ENCODE measurements at places on chromosomes 6 and 20.
A peak's percentile ranks its signal among the peaks of the same experiment; 100 is the strongest.

- no peak for DNase-seq
These were observed 9.7 kb downstream of the NOTCH4 start for GRCh38 chr6:32214126-32214525.

DNA sequence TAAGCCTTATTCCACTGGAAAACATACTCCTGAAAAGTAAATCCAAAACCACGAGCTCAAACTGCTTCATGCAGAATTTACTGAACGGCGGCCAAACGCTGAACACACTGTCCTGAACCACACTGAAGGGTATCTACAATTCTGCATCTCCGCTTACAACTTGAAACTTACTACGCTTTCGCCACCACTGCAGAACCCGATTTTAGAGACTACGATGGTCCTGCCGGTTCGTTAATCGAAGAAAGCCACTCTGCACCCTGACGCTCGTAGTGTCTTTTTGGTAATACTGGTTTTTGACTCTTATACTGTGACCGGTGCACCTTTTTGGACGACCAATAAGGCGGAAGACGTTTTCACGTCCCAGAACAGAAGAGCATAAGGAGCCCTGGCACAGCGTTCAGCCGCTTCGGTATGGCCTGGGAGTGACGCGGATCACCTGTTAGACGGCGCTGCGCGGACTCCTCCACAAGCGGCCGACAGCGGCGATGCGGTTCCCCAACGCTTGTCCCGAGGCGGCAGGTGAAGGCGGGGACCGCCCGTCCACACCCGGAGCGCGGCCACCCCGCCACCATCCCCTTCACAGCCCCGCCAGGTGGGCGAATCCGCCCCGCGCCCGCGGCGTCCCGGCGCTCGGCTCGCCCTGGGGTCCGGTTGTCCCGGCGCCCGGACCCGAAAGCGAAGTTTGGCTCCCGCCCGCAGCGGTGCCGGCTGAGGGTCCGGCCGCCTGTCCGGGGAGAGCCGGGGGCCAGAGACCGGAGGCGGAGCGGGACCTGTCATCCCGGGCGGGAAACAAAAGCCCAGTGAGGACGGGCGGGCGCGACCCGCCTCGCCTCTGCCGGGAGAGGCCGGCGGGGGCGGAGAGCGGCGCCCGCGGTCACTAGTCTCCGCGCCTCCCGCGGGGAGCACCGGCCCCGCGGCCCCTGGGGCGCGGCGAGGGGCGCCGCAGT lies 784 bp downstream of the FKBP5 start:
- peak; percentile 60 for DNase-seq

GRCh38 chr6:144285548-144285797 lies 338 bp downstream of the UTRN start:
- DNase-seq, result no peak

- no peak for DNase-seq
These were observed 96.4 kb downstream of the CFAP61 start for GRCh38 chr20:20148779-20149178.

- no peak for DNase-seq
These were observed 5.6 kb upstream of the CCDC170 start for GRCh38 chr6:151488226-151488625.

DNA sequence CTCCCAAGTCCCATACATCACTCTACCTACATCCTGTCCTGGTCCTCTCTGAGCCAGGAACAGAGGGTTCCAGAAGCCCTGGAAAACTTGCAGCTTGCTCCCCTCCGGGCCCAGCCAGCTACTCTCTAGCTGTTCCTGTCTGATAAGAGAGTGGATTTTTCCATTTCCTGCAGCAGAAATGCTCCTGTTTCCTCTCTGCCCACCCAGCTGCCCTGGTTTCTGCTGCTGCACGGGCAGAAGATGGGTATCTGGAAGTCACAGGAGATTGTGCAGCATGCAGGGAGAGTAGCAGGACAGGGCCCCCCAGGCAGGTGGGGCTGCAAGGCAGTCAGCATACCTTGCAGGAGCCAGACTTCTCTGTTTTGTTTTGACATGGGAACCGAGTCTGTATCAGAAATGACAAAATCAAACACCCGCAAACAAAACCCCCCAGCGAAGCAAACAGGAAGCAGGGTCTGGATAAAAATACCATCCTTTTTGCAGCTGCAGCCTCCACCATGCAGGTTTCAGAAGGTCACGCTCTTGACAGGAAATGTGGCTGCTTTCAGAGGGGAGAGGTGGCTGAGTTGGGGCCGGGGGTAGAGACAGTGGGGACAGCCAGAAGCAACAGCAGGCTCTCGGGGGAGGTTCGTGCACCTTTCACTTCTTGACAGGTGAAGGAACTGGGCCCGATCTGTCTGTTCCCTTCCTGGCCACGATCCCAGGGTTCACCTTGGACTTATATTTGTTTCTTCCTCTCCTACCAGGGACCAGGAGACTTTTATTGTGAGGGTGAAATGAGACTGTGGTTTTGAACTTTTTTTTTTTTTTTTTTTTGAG lies 50.8 kb upstream of the FAM83D start:
- no peak for DNase-seq

- no peak for DNase-seq
These were observed 55.6 kb downstream of the SENP6 start for GRCh38 chr6:75657327-75657726.

DNA sequence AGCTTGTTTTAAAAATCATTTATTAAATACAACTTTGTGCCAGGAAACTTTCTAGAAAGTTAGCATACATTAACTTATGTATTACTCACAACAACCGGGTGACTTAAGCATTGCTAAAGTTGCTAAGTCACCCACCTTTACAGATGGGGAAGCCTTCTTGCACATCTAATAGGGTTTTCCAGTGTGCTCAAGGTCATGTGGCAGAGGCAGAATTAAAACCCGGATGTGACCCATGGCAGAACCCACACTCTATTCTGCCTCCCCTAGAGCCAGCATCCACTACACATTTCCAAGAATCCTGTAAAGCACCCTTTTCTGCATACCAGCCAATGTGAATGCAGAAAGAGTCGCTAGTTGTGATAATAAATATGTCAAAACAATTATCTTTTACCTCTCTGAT lies 13.4 kb downstream of the LINC00237 start:
- DNase-seq, result no peak

GRCh38 chr20:51584116-51584515 lies 41.6 kb upstream of the NFATC2 start:
- no peak for DNase-seq

DNA sequence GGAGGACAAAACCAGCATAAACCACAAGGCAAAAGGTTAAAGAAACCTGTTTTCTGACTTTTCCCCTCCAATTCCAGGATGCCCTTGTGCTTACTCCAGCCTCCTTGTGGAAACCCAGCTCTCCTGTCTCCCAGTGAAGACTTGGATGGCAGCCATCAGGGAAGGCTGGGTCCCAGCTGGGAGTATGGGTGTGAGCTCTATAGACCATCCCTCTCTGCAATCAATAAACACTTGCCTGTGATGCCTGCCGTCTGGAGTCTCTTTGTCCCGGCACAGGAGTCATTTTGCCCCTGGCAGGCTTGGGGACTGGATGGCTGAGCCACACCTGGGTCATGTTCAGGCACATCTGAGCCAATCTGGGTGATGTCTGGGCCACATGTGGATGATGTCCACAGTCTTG lies 26.6 kb downstream of the BPIFB1 start:
- DNase-seq, result no peak

GRCh38 chr20:10683537-10683936 lies 9.7 kb upstream of the JAG1 start:
- no peak for DNase-seq

DNA sequence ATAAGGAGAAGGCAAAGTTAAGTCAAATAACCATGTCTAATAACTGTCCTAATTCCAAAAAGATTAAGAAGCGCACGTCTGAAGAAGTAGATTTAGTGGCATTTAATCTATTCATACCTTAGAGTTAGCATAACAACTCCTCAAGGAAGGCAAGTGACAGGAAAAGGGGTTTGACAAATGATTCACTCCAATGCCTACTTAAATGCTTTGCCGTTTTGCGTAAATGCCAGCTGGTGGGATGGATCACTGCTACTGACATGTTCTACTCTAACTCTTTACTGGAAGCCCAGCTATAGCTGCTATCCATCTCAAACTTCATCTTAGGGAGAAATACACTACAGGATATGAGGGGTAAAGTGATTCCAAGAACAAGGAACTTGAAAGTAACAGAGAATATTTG lies 347.3 kb upstream of the RUNX2 start:
- DNase-seq, result no peak

GRCh38 chr6:161138543-161139303 lies 135.1 kb downstream of the AGPAT4 start:
- no peak for DNase-seq

GRCh38 chr20:7195704-7196103 lies 428.2 kb downstream of the BMP2 start:
- peak; percentile 99 for DNase-seq

DNA sequence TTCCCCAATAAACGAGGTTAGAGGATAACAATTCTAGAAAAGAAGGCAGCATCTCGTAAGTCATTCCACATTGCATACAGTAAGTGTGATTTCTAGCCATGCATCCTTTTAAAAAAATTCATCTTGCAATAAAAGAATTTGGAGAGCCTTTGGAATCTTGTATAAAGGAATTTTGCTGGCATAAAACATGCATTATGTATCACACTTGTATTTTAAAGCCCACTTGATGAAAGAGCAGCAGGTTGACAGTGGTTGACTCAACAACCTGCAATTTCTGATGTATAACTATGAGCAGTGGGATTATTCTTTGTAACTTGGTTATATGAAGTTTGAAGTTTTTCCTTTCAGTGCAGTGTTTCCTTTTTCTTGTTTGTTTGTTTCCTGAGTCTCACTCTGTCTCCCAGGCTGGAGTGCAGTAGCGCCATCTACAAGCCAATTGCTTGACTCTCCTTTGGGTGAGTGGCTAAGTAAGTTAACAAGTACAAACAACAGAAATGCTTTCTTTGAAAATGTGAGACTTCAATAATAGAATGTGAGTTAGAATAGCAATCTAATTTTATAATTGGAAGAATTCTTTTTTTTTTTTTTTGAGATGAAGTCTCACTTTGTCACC lies 39.9 kb downstream of the JARID2 start:
- no peak for DNase-seq

DNA sequence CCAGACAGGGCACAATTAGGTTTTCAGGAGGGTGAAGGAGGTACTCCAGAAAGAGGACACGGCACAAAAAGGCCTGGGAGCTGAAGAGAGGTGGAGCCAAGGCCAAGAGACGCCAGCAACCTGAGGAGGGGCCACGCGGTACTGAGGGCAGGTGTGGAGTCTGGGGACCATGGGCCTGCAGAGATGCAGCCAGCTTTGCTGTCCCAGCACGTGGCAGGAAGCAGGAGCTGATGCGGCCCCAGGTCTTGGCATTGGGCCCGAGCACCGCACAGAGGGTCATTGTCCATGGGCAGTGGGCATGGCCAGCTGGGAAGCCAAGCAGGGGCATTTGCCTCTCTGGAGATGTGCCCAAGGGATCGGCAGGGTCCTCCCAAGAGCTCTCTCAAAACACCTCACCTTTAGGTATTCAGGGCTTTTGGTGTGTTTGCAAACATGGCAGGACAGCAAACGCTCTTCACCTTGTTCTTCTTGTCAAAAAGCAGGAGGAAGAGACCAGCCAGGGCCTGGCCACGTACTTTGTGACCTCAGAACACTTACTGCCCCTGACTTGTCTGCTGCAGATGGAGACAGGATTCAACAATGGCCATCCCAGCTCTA lies 1.4 kb upstream of the BPIFB1 start:
- no peak for DNase-seq

DNA sequence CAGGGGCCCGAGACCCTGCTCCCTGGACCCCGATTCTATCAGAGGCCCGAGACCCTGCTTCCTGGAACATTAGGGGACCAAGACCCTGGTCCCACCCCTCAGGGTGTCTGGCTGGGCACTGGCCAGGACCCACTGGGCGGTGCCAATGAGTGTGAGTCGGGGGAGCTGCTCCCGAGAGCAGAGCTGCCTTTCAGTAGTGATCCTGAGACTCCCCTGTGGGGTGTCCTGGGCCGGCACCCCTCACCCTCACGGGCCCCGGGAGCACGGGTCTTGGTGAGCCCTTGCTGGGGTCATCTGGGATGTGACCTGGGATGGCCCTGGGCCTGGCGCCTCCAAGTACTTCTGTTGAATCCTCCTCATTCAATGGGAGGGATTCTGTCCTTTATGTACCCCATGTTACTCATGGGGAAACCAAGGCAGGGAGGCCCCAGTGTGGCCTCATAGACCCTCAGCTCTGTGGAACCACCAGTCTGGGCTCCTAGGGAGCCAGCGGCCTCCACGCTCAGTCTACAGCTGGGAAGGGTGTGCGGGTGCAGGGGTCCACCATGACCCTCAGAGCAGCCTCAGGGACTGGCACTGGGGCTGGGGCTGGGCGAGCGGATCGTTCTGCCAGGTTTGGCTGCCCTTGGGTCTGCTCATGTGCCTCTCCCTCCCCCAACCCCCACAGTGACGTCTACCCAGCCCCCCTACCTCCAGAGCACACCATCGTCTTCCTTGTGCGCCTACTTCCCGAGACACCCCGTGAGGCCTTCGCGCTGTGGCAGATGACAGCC lies 25.6 kb downstream of the COL20A1 start:
- DNase-seq, result no peak

DNA sequence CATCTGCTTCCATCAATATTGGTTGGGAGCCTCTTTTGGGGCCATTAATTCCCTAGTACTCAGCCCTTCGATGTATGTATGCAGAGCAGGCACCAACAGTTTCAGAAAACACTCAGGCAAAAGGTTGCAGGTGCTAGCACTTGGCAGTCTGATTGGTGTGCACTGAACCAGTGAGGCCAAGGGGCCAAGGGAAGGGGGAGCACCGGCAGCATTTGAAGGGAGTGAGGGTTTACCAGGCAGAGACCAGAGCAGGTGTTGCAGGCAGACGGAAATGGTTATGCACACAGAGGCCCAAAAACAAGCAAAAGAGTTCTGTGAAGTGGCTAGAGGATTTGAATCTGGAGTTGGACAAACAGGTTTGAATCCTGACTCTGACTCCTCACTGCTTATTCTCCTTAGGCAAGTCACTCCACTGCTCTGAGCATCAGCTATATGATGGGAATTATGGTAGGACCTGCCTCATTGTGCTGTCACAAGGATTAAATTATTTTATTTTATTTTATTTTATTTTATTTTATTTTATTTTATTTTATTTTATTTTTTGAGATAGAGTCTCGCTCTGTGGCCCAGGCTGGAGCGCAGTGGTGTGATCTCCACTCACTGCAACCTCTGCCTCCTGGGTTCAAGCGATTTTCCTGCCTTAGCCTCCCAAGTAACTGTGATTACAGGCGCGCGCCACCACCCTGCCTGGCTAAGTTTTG lies 58.1 kb upstream of the SHLD1 start:
- DNase-seq, result no peak

DNA sequence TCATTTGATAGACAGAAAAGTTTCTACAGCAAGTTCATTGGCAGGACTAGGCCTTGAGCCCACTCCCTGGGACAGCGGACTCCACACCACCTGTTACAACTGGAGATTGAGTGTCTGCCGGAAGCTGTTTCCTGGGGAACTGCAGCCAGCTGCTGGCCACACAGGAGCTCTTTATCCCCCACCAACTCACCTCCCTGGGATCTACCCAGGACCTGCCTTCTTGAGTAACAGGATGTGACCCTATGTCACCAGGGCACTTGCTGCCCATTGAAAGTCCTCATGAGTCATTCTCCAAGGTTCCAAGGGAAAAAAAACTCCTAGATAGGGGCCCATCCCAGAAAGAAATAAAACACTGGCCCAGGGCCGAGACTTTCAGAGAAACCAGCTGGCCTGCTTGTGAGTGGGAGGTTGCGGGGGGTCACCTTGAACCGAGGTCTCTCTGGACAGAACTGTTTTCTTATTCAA lies 37.4 kb upstream of the SLC9A8 start:
- peak; percentile 82 for DNase-seq

- no peak for DNase-seq
These were observed 8.2 kb downstream of the MYB start for GRCh38 chr6:135189344-135189743.

Data from astrocyte of the spinal cord (primary cell).